Progenitor cell of endocrine pancreas (in vitro differentiated cells): ENCODE measurements at places on chromosomes 6 and 20.

DNA sequence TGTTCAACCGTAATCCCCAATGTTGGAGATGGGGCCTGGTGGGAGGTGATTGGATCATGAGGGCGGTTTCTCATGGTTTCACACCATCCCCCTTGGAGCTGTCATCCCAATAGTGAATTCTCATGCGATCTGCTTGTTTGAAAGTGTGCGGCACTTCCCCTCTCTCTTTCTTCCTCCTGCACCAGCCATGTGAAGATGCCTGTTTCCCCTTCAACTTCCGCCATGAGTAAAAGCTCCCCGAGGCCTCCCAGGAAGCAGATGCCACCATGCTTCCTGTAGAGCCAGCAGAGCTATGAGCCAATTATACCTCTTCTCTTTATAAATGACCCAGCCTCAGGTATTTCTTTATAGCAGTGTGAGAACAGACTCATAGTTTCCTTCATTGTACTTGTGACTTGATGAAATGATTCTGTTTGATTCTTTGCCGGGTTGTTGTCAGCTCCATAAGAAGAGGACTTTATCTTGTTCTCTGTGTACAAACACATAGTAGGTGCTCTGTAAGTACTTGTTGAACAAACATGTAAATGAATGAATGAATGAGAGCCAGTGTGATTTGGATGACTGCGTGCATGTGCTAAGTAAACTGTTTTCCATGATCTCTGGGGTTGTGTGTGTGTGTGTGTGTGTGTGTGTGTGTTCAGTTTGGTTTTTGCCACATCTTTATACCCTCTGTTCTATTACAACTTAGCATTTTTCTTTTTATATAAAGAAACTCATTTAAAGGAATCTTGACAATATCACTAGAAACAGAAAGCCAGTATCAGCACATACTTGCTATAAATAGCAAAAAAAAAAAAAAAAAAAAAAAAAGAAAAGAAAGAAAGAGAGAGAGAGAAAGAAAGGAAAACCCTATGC, 22.5 kb upstream of the PTGIS start:
- no peak for DNase-seq
- H3K27me3 ChIP-seq: peaks cover 15% of the 10 kb centered on the region
- H3K4me1 ChIP-seq: peaks cover 14% of the 10 kb centered on the region

DNA sequence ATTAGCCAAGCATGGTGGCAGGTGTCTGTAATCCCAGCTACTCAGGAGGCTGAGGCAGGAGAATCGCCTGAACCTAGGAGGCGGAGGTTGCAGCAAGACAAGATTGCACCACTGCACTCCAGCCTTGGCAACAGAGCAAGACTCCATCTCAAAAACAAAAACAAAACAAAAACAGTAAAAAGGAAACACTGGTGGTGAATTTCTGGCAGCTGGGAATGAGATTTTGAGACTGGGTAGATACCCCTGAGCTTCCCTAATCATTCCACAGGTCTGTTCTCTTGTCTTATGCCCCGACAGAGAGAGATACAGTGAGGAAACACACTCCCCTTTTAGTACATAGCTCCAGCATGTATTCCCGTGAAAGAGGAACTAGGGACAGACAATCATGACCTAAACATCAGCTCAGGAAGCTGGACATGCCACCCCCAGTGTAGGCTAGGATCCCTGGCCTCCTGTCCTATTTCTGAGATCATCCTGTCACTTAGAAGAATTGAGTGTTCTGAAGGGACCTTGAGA, 9.6 kb downstream of the MAN1A1 start:
- no peaks in the 10 kb centered on the region for H3K27me3 ChIP-seq
- no peak for DNase-seq
- H3K27ac ChIP-seq: no peak overlapping the region
- H3K4me1 ChIP-seq: peaks cover 13% of the 10 kb centered on the region

DNA sequence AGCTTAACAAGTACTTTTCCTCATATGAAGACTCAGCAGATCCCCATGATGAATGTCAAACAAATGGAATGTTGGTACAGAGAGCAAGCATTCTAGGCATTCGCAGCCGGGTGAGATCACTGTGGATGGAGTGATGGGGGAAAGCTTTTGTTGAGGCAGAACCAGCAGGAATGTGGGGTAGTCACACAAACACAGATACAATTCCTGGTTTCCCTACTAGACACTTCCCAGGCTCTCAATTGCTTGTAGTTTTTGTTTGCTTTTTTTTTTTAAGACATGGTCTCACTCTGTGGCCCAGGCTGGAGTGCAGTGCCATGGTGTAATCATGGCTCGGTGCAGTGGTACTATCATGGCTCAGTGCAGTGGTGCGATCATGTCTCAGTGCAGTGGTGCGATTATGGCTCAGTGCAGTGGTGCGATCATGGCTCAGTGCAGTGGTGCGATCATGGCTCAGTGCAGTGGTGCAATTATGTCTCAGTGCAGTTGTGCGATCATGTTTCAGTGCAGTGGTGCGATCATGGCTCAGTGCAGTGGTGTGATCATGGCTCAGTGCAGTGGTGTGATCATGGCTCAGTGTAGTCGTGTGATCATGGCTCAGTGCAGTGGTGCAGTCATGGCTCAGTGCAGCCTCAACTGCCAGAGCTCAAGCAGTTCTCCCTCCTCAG, 15.4 kb upstream of the IER3 start:
- peak overlapping the region; percentile 91 for H3K27ac ChIP-seq
- no peaks in the 10 kb centered on the region for H3K36me3 ChIP-seq
- H3K4me1 ChIP-seq: peaks cover 30% of the 10 kb centered on the region
- no peak overlapping the region for H3K4me3 ChIP-seq

- no peak overlapping the region for H3K4me3 ChIP-seq
- no peaks in the 10 kb centered on the region for H3K27me3 ChIP-seq
These were observed 835.3 kb upstream of the EPHA7 start for GRCh38 chr6:94254689-94255088.

- H3K27ac ChIP-seq: no peak overlapping the region
- H3K4me3 ChIP-seq: no peak overlapping the region
- no peaks in the 10 kb centered on the region for H3K36me3 ChIP-seq
- H3K27me3 ChIP-seq: no peaks in the 10 kb centered on the region
- no peak for DNase-seq
These were observed 1237.5 kb upstream of the MAP3K7 start for GRCh38 chr6:91824331-91824730.

- no peak for DNase-seq
- no peak overlapping the region for H3K4me3 ChIP-seq
- no peak overlapping the region for H3K27ac ChIP-seq
- H3K4me1 ChIP-seq: peaks cover 8% of the 10 kb centered on the region
- H3K36me3 ChIP-seq: peaks cover 2% of the 10 kb centered on the region
These were observed 112.4 kb downstream of the BFSP1 start for GRCh38 chr20:17418737-17419136.

DNA sequence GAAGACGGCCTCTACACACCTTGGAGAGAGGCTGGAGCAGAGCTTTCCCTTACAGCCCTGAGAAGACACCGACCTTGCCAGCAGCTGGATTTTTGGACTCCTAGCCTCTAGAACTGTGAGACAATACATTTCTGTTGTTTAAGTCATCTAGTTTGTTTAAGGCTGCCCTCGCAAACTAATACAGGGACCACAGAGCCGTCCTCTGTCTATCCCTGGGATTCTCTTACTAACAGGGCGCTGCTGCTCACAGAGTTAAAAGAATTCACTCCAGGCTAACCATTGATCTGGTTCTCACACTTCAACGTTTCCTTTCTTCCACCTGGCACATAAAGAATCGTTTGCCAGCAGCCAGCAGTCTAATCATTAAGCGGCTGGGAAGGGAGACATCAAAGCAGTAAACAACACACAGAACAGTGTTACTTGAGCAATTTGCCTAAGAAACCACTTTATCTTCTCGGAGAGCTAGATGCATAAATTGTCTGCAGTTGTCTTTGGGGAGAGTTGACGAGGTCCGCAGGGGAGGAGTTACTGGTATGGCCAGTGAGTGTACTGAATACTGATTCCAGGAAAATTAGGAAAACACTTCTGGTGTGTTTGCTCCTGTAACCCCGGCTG, 103.5 kb upstream of the AKAP12 start:
- no peaks in the 10 kb centered on the region for H3K36me3 ChIP-seq
- no peak for DNase-seq
- H3K27ac ChIP-seq: peak overlapping the region; percentile 84
- peak overlapping the region; percentile 30 for H3K4me3 ChIP-seq
